ENCODE measurements at places on chromosomes 13 and 19. TPM values are rescaled to one million over a fixed set of nuclear protein-coding genes. Genes with fewer than 3 reads are reported as not detected.
A peak's percentile ranks its signal among the peaks of the same experiment; 100 is the strongest.

WDR88 gene
- not detected for total RNA-seq

TEKTIP1 gene
- 12.4 TPM for total RNA-seq

ZNF714 gene
- 13.6 TPM for total RNA-seq

ENOX1 gene
- not detected for total RNA-seq

ZNF426 gene
- total RNA-seq = 18.1 TPM

TUBB4A gene
- 4.7 TPM for total RNA-seq

MISP gene
- total RNA-seq = 0.15 TPM

PTPRH gene
- 0.51 TPM for total RNA-seq

PSMD8 gene
- 85.8 TPM for total RNA-seq

LRRC8E gene
- total RNA-seq = not detected

DNA sequence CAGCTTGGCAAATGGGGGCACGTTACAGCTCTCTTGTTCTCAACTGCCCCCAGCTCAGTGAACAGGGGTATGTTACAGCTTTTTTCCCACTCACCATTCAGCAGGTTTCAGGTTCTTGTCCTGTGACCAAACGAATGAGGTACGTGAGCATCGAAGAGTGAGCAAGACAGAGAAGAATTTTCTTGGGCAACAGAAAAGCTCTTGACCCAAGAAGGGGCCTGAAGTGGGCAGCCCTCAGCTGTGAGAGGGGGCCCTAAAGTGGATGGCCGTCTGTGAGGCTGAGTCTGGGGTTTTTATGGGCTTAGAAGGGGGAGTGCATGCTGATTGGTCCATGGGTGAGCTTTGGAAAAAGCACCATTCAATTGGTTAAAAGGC lies 21.4 kb downstream of the CCDC70 start:
- no peak overlapping the region for H3K4me3 ChIP-seq
- no peak for DNase-seq
- no peaks in the 10 kb centered on the region for H3K27me3 ChIP-seq
- no peaks in the 10 kb centered on the region for H3K36me3 ChIP-seq
- H3K4me1 ChIP-seq = no peaks in the 10 kb centered on the region

DNA sequence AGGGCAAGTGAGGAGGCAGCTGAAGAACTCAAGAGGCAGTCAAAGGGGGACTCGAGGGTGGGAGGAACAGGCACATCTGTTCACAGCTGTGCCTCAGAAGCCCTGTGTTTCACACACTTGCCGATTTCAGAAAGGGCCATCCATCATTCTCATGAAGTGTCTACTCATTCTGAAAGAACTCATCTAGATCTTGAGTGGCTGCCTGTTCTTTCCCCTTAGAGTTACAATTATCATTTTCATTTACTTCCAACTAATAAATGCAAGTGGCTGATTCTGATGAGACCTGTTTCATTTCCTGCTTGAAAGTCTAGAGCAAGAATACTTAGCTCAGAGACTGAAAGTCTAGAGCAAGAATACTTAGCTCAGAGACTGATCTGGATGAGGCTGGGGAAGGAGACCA lies 1145.1 kb downstream of the UQCRFS1 start:
- no peak for DNase-seq
- no peak overlapping the region for H3K27ac ChIP-seq
- no peaks in the 10 kb centered on the region for H3K27me3 ChIP-seq
- no peaks in the 10 kb centered on the region for H3K36me3 ChIP-seq
- no peak overlapping the region for H3K4me3 ChIP-seq

GRCh38 chr19:50206191-50206590 lies 2.8 kb downstream of the MYH14 start:
- peaks cover 63% of the 10 kb centered on the region for H3K27me3 ChIP-seq
- H3K4me3 ChIP-seq = no peak overlapping the region
- H3K4me1 ChIP-seq = peaks cover 10% of the 10 kb centered on the region
- no peak for DNase-seq

- peaks cover 11% of the 10 kb centered on the region for H3K4me1 ChIP-seq
- H3K36me3 ChIP-seq = peaks cover 9% of the 10 kb centered on the region
- H3K27me3 ChIP-seq = no peaks in the 10 kb centered on the region
- peak overlapping the region; percentile 96 for H3K4me3 ChIP-seq
- no peak for DNase-seq
These were observed 867 bp downstream of the WBP4 start for GRCh38 chr13:41061914-41062837.

GRCh38 chr19:35349614-35350521 lies 2.2 kb downstream of the FFAR1 start:
- H3K27me3 ChIP-seq = peaks cover 34% of the 10 kb centered on the region
- H3K4me1 ChIP-seq = peaks cover 11% of the 10 kb centered on the region
- no peaks in the 10 kb centered on the region for H3K36me3 ChIP-seq
- no peak for DNase-seq

DNA sequence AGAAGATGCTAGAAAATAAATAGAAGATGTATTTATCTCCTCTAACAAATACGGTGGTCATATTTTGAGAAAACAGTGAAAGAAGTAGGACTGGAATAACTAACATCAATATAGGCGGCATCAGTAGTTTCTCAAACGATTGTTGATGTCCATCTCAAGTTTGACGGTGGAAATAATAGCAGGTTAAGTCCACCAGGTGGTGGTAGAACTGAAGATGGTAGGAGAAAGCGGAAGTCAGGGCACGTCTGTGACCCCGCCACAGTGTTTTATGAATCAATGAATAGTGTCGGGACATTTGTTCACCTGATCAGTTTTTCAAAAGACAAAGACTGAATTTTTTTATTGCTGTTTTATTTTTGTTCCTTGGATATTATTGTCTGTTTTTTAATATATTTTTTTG lies 706.4 kb upstream of the SLC10A2 start:
- H3K27me3 ChIP-seq = no peaks in the 10 kb centered on the region
- no peaks in the 10 kb centered on the region for H3K36me3 ChIP-seq
- no peak overlapping the region for H3K27ac ChIP-seq
- no peak for DNase-seq

GRCh38 chr19:58038688-58039204 lies 4.9 kb downstream of the ZSCAN1 start:
- H3K4me1 ChIP-seq = no peaks in the 10 kb centered on the region
- DNase-seq = no peak
- H3K27ac ChIP-seq = no peak overlapping the region
- H3K36me3 ChIP-seq = no peaks in the 10 kb centered on the region
- peaks cover 65% of the 10 kb centered on the region for H3K27me3 ChIP-seq

DNA sequence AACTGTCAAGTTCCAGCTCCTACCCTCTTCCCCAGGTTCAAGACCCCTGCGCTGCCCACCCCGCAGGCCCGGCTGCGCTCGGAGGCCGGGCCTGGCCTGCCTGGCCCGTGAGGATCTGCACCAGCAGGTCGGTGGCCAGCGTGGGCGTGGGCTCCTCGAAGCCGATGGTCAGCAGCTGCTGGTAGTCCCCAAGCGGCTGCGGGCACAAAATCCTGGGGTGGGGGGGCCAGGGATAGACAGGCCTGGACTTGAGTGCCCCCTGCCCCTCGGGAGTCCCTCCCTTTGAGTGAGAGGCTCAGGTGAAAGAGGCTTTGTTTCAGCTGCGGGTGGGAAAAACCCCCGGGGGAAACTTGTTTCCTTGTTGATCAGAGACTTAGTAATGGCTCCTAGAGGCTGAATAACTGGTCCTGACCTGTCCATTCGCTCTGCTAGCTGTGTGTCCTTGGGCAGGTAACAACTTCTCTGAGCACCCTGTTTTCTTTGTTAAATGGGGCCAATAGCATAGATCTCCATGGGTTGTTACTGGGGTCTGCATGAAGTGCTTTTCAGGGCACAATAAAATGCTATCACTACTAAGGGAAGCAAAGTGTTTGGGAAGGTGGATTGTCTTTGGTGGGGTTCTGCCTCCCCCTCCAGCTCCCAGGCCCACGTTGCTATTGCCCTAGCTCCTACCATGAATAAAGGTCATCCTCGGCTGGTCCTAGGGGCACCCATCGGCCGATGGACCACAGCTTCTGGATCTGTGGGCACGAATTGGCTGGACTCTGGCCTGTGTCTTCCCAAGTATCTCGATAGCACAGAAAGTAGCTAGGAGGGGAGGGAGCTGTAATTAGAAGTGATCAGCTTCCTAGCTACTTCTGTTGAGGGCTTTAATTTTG lies 3.5 kb downstream of the C19orf67 start:
- H3K4me3 ChIP-seq = peak overlapping the region; percentile 66
- H3K27me3 ChIP-seq = no peaks in the 10 kb centered on the region
- no peaks in the 10 kb centered on the region for H3K36me3 ChIP-seq
- H3K27ac ChIP-seq = peak overlapping the region; percentile 68
- DNase-seq = peak; percentile 3

DNA sequence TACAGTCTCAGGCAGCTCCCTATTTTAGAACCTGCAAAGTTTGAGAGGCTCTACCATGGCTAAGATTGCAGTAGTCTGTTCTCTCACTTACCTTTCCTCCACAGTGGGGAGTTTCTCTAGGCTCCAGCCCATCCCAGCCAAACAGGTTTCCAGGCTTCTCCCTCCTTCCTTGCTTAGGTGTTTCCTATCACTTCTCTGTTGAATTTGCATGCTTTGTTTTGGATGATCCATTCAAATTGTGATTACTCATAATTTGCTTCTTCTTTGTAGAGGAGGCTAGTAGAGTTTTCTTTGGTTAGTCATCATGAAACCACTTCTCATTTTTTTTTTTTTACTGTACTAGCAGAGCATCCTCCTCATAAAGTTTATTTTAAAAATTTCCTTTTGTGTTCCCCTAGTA lies 1242.2 kb upstream of the MIR17HG start:
- no peak overlapping the region for H3K4me3 ChIP-seq
- H3K36me3 ChIP-seq = no peaks in the 10 kb centered on the region
- H3K27ac ChIP-seq = no peak overlapping the region
- no peaks in the 10 kb centered on the region for H3K4me1 ChIP-seq

GRCh38 chr13:105847527-105848291 lies 687.8 kb downstream of the EFNB2 start:
- no peak overlapping the region for H3K4me3 ChIP-seq
- no peaks in the 10 kb centered on the region for H3K36me3 ChIP-seq
- no peak overlapping the region for H3K27ac ChIP-seq

GRCh38 chr13:111280681-111281585 lies 39.5 kb upstream of the TEX29 start:
- no peaks in the 10 kb centered on the region for H3K27me3 ChIP-seq
- H3K36me3 ChIP-seq = peaks cover 82% of the 10 kb centered on the region
- no peak for DNase-seq
- H3K27ac ChIP-seq = no peak overlapping the region

GRCh38 chr19:51094696-51095279 lies 12.1 kb upstream of the KLK14 start:
- peaks cover 3% of the 10 kb centered on the region for H3K4me1 ChIP-seq
- peaks cover 12% of the 10 kb centered on the region for H3K36me3 ChIP-seq
- DNase-seq = no peak
- no peak overlapping the region for H3K27ac ChIP-seq
- no peak overlapping the region for H3K4me3 ChIP-seq

GRCh38 chr19:46944918-46945628 lies 74.6 kb upstream of the NPAS1 start:
- H3K27me3 ChIP-seq = no peaks in the 10 kb centered on the region
- no peaks in the 10 kb centered on the region for H3K4me1 ChIP-seq
- H3K27ac ChIP-seq = no peak overlapping the region
- H3K36me3 ChIP-seq = peaks cover 4% of the 10 kb centered on the region

DNA sequence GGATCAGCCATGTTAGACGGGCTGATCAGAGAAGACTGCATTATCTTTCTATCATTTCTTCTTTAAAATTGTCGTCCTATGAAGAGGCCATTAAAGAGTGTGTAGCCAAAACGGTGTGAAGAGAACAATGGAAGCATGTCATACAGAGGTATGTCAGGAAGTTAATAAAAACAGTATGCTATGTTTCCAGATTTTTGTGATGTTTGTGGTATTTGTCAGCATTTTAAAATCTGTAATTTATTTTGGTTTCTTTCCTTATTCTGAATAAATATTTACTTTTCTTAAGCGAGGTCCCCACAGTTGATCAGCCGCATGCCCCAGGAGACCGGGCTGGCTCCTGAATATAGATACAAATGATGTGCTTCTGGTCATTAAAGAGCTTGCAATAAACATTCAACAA lies 142.9 kb upstream of the SERP2 start:
- no peaks in the 10 kb centered on the region for H3K27me3 ChIP-seq
- no peak overlapping the region for H3K27ac ChIP-seq
- H3K36me3 ChIP-seq = no peaks in the 10 kb centered on the region
- no peak for DNase-seq
- H3K4me3 ChIP-seq = no peak overlapping the region
